ENCODE measurements at places on chromosomes 1 and 21.

DNA sequence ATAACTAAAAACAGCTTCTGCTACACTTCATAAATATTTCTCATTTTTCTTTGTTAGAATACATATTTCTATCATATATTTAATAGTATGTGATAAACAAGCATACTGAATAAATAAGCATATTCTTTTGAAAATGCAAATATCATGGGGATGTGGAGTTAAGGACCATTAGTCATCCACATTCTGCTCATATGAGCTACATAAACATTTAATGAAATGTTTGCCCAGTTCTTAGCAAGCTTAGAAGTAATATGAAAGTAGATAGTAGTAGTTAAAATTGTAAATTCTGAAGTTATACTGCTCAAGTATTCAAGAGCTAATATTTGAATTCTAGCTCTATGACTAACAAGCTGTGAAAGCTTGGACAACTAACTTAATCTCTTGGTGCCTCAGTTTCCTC is 10.1 kb upstream of the GORAB start:
- DNase-seq, result no peak

DNA sequence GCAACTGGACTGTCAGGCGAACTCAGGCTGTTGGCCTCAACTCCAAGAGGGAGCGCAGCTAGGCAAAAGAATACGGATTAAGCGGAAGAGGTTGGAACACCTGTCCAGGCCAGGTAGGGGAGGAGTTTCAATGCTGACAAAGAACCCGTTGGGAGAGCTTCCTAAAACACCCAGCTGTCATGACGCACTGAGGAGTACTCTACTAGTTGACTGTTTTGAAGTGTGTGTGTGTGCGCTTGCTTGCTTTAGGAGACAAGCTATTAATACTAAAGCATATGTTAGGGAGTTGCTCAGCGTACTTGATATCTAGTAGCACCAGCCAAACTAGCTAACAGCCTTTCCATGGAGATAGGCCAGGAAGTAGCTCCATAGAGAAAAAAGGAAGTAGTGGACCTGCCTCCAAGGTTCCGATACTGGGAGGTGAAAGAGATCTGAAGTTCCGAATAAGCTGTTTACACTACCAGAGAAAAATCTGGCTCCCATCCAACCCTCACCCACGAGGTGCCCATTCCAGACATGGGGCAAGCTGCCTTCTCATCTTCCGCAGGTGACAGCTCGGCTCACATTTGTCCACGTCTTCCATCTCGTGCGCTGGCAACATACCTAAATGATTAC is 974 bp upstream of the FNBP1L start:
- peak; percentile 85 for DNase-seq

- DNase-seq, result no peak
Measured at GRCh38 chr1:180530501-180530900, 28.1 kb upstream of the ACBD6 start.

GRCh38 chr1:200740571-200741208 is 2.0 kb downstream of the CAMSAP2 start:
- DNase-seq, result peak; percentile 8

DNA sequence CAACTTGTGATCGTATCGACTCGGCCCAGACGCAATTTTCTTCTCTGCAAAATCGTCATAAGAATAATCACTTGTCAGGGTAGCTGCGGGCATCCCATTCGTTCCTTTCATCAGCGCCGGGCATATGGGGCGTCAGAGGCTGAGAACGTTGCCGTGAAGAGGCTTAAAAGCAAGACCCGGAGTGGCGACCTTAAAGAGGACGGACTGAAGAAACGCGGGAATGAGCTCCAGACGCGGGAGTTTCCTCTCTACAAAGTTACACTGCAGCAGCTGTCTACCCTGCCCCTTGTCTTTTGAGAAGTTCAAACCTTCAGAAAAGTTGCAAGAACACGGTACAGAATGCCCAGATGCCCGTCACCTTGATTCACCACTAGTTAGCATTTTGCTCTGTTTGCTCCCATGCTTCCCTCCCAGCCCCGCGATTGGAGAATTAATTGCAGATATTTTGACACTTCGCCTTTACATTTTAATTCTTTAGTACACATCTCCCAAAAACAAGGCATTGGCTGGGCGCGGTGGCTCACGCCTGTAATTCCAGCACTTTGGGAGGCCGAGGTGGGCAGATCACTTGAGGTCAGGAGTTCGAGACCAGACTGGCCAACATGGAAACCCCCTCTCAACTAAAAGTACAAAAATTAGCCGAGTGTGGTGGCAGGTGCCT is 967 bp downstream of the CENPS start:
- DNase-seq, result no peak

GRCh38 chr1:39148942-39149341 is 55.6 kb upstream of the MACF1 start:
- no peak for DNase-seq

DNA sequence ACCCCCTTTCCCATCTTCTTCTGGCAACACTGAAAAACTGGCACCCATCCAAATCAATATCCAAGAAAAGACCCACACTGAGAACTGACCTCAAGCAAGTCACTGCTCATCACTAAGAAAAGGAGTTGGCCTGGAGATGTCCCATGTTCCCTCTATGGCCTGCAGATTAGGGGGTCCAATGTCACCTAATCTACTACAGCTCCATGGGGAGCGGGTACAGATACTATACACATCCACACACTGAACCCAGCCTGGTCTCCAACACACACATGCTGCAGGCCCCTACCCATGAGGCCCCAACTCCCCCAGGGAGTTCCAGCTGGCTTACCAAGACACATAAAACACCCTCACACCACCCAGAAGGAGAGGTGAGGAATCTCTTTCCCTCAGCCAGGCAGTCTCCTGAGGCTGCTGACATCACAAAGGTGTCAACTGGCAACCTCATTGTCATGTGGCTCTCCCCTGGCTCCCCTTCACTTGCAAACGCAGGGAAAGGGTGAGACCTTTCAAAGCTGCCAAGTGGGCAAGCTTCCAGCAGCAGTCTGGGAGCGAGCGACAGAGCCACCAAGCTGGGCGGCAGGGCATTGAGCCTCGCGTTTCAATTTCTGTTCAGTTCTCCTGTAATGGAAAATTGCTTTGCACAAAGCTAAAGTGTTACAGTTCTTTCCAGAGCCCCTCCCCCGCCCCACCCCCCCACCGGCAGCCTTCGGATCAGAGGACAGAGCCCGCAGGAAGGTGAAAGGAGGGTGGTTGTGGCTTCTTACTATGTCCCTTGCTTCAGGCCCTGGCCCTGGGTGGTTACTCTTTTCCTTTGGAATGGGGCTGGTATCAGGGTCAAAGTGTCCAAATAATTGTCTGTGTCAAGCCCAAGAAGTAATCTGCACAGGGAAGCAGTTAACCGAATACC is at the start of gene LRRC52:
TSS of gene LRRC52 (plus strand) at position 469 of the 907 bp plus-strand sequence. CDS start at position 766, 297 bp downstream.
- peak; percentile 93 for DNase-seq

- peak; percentile 71 for DNase-seq
Measured at GRCh38 chr1:40664167-40664537, 1.3 kb downstream of the RIMS3 start.

- DNase-seq, result no peak
Measured at GRCh38 chr1:220884981-220885918, 6.0 kb downstream of the HLX start.

DNA sequence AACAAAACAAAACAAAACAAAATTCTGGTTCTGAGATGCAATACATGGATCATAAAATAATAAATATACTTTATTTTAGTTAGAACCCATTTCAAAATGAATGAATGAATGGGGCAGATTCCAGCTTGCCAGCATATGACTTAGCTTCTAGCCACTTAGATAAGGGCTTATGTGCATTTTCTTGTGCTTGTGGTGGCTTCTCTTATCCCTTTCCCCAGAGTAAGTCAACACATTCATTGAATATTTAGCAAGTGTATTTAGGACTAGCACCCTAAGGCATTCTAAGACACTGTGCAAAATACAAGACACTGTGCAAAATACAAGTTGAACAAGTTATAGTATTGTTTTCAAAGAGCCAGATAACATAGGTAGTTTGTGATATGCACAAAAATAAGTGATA is 4.7 kb downstream of the ADIPOR1 start:
- DNase-seq, result no peak

DNA sequence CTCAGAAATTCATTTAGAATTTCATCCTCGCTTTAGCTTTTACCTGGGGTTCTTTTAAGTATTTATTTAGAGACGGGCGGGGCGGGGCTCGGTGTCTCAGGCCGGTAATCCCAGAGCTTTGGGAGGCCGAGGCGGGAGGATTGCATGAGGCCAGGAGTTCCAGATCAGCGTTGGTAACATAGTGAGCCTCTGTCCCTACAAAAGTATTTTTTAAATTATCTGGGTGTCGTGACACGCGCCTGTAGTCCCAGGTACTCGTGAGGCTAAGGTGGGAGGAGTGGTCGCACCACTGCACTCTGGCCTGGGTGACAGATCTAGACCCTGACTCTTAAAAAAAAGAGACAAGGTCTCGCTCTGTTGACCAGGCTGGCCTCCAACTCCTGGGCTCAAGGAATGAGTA is 942 bp upstream of the RSBN1 start:
- DNase-seq, result no peak

- DNase-seq, result no peak
Measured at GRCh38 chr21:45177039-45177438, 102.7 kb downstream of the ADARB1 start.

DNA sequence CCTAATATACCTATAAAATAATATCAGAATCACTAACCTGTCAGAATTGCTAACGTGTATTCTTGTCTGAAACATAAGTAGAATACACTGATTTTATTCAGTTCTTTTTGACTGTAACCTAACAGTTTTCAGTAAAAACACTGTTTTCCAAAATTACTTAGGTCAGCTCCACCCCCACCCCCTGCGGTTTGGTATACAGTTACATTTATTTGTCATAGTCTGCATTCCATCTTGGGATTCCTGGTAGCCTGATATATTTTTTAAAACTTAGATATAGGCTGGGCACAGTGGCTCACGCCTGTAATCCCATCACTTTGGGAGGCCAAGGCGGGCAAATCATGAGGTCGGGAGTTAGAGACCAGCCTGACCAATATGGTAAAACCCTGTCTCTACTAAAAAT is 19.8 kb upstream of the ABCD3 start:
- no peak for DNase-seq

DNA sequence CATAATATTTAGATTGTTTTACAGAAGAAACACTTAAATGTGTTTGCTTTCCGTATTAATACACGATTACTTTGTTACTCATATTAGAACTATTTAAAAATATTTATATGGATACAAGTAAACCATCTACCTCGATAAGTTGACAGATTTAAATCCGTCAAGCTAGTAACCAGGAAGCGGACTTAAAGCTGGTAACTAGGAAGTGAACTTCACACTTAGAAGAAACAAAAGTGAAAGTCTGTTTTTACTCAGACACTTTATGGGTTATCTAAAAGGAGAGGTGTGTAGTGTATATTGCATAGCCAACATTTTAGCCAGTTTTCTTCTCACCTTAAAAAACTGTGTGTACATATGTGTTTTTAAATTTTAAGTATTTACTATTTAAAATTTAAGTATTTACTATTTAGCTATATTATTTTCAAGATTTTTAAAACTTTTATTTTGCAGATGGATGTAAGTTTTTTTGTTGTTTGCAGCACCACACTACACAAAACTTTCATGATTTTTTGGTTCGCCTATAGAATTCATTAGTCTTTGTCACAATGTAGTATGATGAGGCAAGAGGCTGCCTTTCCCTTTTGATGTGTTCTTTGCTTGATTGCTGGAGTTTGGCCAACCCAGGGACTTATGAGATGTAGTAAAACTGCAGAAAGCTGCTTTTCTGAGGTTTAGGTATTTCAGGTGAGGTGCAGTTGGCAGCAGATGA is 2.7 kb downstream of the USP25 start:
- DNase-seq, result no peak

GRCh38 chr1:11307852-11308251 is 34.9 kb downstream of the UBIAD1 start:
- DNase-seq, result no peak

GRCh38 chr1:234528074-234528865 is 49.3 kb upstream of the TARBP1 start:
- DNase-seq, result no peak

- no peak for DNase-seq
Measured at GRCh38 chr21:16406355-16406754, 676.6 kb downstream of the USP25 start.

DNA sequence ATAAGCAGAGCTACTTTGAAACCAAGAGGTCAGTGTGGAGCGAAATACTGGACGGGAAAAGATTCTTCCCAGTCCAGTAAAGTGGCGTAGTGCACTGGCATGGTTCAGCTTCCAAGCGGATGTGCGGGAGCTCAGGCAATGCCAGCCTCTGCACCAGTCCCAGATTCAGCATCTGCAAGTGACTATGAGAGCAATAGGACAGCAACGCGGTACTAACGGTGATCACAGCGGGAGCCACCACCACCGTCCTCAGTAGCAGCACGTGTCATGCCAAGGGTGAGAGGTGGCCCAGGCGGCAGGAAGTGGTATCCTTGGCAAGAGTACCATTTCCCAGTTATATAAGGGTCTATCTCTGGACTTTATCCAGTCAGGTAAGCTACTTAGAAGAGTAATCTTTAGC is 17.8 kb downstream of the PLD5 start:
- no peak for DNase-seq

DNA sequence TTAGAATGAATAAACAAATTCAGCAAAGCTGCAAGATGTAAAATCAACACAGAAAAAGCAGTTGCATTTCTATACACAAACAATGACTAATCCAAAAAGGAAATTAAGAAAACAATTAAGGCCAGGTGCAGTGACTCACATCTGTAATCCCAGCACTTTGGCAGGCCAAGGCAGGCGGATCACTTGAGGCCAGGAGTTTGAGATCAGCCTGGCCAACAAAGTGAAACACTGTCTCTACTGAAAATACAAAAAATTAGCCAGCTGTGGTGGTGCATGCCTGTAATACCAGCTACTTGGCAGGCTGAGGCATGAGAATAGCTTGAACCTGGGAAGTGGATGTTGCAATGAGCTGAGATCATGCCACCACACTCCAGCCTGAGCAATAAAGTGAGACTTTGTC is 22.3 kb downstream of the THEM4 start:
- no peak for DNase-seq

DNA sequence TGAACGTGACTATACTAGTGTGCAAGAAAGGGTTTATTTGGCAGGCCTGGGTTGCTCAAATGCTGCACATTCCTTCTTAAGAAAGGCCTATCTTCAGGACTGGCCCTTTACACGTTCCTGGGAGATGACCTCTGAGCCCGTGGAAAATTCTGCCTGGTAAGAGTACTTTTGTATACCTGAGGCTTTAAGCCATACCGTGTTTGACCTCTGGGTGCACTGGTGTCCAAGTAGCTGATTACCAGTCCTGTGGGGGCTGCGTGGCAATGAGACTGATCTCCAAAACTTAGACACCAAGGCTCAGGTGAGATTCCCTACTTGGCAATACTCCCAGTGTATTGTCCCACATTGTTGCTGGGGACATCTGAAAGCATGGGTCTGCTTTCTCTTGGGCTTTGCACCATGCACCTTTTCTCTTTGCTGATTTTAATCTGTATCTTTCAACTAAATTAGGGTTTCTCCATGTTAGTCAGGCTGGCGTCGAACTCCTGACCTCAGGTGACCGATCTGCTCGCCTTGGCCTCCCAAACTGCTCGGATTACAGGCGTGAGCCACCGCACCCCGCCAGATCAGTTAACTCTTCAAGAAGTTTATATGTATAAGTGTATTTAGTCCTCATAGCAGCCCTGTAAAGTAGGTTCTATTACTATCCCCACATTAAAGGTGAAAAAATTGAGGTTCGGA is 44.5 kb downstream of the TRIM33 start:
- DNase-seq, result no peak

GRCh38 chr1:34330061-34330460 is 153.4 kb downstream of the C1orf94 start:
- DNase-seq, result peak; percentile 20

Measured in NCI-H2171 treated with DMSO at 0.1 percent for 48 hours (cell line).